ENCODE measurements at places on chromosomes 4 and X. TPM values are rescaled to one million over a fixed set of nuclear protein-coding genes. Genes with fewer than 3 reads are reported as not detected.

- DNase-seq: no peak
Measured at GRCh38 chr4:39456946-39457763, 1.6 kb downstream of the RPL9 start.

GRCh38 chrX:37993837-37994619 lies 12.3 kb upstream of the SYTL5 start:
- DNase-seq: no peak

DNA sequence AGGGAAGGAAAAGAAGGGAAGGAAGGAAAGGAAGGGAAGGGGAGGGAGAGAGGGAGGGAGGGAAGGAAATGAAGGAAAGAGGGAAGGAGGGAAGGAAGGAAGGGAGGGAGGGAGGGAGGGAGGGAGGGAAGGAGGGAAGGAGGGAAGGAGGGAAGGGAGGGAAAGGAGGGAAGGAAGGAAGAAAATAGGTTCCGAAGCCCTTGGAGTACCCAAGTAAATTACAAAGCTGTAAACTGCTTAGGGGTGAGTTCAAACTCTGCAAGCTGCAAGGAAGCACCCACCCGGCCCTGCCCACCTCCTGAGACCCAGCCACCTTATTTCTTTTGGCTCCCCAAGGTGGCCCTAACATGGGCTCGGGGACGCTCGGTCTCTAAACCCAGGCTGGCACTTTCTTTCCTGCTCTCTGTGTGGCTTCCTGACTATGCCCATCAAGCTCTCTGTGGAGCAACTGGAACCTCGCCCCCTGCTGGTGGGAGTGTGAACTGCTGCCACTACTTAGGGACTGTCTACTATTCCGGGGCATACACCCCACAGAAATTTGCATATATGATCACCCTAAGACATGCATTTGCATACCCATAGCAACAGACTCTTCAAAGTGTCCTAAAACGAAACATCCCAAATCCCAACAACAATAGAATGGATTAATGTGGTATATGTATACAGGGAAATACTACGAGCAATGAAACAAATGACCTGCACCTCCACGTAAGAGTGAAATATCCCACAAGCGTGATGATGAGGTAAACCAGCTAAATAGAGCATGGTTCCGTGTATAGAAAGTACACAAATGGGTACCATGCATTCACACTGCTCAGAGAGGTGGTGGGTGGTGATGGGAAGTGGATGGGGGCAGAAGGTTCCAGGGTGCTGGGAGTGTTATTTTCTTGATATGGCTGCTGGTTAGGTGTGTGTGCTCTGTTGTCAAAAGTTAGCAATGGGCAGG lies 151.7 kb upstream of the TBL1X start:
- peak; percentile 43 for DNase-seq

DNA sequence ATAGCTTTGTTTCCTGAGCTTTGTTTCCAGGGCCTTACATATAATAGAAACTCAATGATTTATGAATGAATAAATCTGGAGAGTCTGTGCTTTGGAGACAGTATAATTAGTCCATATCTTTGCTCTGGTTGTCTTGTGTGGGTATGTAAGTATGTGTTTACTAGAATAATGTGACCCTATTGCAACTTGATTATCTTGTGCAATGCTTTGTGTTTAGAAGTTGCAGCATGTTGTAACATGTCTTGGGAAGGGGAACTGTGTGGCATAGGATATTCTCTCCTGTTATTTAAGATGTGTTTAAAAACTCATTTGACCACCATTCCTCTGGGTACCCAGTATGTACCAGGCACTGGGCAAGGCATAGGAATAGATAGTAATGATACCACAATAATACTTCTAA lies 6.1 kb downstream of the SPATA18 start:
- no peak for DNase-seq

DNA sequence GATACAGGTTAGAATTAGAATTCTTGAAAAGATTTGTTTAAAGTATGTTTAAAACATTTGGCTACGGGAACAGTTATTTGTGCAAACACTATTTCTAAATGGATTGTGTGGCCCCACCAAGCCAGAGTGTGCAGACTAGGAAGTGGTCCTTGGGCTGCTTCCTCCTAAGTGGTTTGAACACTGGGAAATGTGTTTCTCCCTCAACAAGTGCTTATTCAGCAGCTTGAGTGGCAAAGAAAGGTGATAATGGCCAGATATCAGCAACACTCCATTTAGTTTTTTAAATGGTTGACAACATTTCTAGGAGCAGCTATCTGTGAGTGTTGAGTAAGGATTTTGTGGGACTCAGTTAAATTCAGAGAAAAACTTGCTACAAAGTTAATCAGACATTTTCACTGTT lies 141.4 kb upstream of the LNX1 start:
- DNase-seq: no peak

GRCh38 chrX:125544856-125545255 lies 225.2 kb downstream of the TEX13C start:
- no peak for DNase-seq

DNA sequence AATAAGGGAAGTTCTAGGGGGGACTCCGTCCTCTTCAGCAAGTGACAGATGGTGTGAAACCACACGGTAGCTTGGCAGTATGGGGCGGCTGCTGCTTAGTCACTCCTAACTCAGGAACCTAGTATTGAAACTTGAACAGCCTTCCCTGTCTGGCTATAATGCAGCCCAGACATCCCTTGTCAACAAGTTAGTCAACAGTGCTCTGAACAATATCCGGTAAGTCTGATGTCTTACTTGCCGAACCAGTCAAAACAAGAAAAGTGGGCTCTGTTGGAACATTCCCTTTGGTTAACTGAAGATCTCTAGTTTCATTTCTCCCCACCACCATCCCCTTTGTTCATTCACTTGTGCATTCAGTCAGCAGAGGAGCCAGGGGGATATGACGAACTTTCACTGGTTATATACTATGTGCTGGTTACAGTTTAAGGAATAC lies 18.7 kb upstream of the CXCL13 start:
- DNase-seq: no peak

EDA2R gene
- 23.0 TPM for polyA plus RNA-seq

DNA sequence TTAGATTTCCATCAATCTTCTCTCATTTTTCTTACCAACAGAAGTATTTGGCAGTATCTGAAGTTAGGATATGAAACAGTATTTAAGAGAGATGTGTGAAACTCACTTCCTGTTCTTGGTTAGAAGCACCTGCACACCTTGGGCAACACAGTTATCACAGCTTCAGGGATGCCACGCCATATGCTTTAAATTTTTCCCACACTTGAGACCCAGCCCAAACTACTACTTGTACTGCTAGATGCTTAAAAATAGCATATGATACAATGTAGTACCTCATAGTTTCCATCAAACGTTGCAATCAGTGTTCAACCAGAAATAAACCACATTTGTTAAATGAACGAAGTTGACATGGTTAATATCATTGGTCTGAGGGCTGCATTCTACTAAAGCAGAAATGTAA lies 725.1 kb upstream of the FRG1 start:
- no peak for DNase-seq

DNA sequence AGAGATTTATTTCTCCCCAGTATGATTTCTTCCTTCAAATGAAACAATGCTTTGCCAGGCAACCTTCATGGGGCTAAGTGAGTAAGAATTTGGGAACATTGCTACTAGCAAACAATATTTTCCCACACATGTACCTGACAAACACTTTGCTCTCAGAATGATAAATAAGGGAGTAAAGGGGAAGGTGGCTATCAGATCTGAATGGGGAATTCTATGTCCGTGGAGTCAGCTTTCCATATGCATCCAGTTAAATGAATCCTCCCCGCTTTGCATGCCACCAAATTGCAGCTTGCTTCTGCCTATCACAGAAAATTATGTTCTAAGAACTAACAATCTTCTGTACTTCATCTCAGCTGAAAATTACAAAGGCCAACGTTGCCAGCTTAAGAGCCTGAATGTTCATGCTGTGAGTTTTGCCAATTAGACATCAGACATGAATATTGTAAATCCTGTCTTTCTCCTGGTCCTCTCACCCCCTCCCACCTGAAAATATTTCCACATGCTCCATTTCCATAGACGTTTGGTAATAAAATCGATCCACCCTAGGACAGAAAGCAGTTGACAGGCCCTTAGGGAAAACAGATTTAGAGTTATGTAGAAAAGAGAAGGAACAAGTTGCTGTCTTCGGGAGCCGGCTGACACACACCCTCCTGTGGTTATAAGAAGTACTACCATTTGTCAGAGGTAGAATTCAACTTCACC lies 6.3 kb downstream of the MEPE start:
- no peak for DNase-seq

DNA sequence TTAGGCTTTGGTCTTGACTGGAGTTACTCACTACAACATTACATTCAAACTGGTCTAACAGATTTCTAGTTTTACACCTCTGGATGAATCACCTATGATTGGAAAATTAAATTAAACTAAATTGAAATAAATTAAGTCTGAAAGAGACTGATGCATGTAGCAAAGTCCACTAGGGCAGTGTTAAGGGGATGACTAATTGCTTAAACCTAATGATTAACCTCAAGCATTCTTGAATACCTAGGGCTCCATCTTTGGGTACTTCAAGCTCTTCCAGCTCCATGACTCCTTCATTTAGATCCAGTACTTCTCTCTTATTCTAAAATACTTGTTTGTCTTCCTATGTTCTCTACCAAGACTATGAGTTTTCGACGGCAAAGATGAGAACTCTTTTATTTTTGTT lies 86.8 kb downstream of the SH2D1A start:
- no peak for DNase-seq

Measured in SK-N-SH (cell line).